ENCODE measurements at places on chromosomes 11 and 22.

GRCh38 chr11:72468289-72468688 lies 34.0 kb upstream of the CLPB start:
- DNase-seq = no peak

- no peak for DNase-seq
Observed at GRCh38 chr11:123742031-123742723, 717 bp upstream of the ZNF202 start.

GRCh38 chr11:95557376-95557775 lies 232.2 kb downstream of the FAM76B start:
- DNase-seq = no peak

GRCh38 chr22:47196881-47197772 lies 434.7 kb downstream of the TBC1D22A start:
- DNase-seq = no peak

- no peak for DNase-seq
Observed at GRCh38 chr11:132685174-132685611, 847.1 kb downstream of the OPCML start.

GRCh38 chr11:23311986-23312940 lies 452.0 kb upstream of the CCDC179 start:
- no peak for DNase-seq

- no peak for DNase-seq
Observed at GRCh38 chr11:34151916-34152845, 46.8 kb downstream of the NAT10 start.

GRCh38 chr22:34609646-34610045 lies 456.3 kb upstream of the ISX start:
- no peak for DNase-seq

GRCh38 chr11:12762696-12763324 lies 88.6 kb downstream of the TEAD1 start:
- DNase-seq = no peak

DNA sequence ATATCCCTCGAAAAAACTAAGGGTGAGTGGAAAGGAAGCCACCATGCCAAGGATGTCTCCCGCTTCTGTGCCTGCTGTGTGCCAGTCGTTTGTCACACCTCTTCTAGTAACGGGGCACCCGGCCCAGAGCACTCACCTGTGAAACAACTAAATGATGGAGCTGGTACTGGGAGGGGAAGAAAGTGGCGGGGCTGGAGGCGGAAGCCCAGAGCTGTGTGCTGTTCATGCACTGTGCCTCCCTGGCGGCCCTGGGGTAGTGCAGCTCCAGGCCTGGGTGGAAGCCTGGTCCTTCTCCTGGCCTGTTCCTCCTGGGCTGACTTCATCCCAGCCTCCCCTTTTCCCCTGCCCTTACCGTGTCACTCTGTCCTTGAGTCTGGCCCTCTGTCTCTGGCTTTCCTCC lies 130.2 kb downstream of the CEP164 start:
- no peak for DNase-seq

GRCh38 chr11:2095542-2095941 lies 43.6 kb downstream of the IGF2 start:
- DNase-seq = no peak

GRCh38 chr22:33923033-33923432 lies 2.8 kb upstream of the LARGE1 start:
- no peak for DNase-seq

DNA sequence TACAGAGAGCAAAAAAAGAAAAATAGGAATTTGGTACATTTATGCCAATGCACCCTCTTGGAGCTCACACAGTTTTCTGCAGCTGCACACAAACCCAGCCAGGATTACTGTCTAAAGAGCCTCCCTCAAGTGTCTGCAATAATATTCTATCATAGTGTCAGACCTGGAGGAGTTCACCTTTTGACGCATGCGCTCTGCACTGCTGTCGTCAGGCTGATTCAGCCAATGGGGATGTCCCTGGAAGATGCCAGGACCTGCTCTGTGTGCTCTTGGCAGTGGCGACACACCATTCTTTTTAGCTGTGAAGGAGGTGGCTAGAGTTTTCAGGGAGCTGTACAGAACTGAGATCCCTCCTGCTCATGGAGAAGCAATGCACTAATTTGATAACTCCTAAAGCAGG lies 249.0 kb upstream of the KIRREL3 start:
- no peak for DNase-seq

DNA sequence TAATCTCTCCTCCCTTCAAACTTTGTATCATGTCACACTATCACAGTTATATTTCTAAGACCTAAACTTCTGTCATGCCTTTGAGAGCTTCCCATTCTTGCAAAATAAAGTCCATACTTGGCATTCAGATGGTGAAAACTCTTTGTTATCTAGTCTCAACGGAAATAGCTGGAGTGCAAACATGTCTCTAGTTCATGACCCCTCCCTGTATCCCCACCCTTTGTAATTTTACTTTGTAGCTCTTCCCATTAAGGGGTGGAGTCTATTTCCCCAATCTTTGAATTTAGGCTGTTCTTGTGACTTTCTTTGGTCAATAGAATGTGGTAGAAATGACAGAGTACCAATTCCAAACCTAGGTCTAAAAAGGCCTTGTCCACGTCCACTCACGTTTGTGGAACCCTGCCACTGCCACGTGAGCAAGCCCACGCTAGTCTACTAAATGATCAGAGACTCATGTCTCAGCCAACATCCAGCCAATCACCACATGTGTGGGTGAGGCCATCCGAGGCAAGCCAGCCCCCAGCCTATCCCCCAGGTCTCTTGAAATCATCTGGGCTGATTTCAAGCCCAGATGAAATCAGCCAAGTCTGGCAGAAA lies 23.4 kb downstream of the SLN start:
- DNase-seq = no peak

- peak; percentile 20 for DNase-seq
Observed at GRCh38 chr11:47234669-47235100, 13.9 kb downstream of the ACP2 start.

DNA sequence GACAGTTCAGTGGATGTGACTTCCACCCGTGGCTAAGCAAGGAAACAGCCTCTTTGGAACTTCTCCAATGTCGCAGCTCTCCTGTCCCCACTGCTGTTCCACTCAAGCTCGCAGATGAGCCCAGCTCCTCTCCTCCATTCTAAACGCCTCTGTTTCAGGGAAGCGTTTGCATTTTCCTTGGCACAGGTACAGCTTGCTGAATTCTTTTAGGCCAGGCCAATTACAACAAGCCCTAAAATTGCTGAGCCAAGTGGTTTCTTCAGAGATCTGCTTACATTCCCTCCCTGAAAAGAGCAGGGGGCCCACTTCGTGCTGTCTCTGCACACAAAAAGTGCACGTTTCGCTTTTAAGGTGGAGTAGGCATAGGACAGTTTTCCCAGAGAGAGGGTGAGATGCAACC lies 91.5 kb upstream of the BLID start:
- no peak for DNase-seq

GRCh38 chr11:44032299-44033085 lies 15.3 kb upstream of the ACCSL start:
- no peak for DNase-seq

GRCh38 chr11:128375961-128376360 lies 211.4 kb downstream of the ETS1 start:
- no peak for DNase-seq

GRCh38 chr11:111331711-111332479 lies 33.5 kb downstream of the POU2AF3 start:
- no peak for DNase-seq

DNA sequence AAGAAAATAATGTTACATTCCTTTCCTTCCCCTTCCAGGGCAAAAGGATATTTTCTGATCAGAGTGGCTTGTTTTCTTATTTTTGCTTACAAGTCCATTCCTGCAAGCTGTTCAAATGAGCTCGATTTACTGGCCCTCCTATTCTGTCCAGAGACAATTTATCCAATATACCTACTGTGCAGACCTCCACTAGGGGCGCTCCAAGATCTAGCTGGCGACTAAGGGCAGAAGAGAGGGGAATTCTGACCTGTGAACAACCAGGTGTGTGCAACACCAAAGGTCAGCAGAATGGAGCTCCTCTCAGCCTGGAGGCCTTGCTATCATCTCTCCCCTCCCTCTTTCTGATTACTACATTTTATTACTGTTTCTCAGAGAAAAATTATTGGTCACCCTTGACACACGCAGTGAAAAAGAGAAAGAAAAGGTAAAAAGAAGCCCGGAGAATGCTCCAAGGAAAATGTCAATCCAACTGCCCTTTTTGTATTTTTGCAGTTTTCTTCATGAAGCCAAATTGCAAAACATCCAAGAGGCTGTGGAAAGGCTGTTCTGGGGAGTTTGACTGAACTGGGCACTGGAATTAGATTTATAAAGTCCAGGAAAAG lies 3.2 kb downstream of the SEZ6L start:
- peak; percentile 45 for DNase-seq

DNA sequence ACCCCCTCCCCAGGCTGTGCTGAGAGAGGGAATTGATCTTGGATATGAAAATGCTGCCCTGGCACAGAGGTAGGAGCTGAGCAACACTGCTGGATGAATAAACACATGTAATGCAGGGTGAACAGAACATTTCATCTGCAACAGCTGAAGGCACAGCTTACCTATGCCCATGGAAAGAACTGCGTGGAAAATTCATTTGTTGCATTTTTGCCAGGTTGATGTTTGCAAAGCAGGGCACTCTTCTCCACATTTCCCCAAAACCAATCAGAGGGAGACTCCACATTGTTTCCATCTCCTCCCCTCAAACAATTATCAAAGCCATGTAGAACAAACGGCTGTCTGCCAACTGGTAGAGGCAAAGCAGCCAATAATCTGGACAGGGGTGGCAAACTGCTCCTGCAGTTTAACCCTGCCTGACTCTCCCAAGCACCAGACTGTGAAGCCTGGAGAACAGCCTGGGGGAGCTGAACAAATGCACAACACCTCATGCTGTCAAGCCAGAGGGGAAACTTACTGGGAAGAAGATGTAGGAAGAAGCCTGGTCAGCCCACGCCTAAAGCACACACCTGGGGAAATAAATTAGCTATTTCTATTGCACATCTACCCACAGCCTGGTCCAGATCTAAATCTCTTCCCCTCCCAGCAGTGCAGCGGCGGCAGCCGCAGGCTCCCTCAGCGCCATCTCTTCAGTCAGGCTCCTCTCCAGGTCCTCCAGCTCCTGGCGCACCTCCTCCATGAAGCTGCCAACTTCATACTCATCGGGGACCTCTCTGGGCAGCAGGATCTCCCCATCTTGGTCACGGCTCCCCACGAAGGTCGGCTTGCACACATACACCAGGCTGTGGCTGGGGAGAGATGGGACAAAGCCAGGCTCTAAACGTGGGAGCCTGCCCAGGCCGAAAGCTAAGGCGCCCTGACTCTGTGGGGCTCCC lies 44.3 kb downstream of the DKK3 start:
- DNase-seq = no peak

DNA sequence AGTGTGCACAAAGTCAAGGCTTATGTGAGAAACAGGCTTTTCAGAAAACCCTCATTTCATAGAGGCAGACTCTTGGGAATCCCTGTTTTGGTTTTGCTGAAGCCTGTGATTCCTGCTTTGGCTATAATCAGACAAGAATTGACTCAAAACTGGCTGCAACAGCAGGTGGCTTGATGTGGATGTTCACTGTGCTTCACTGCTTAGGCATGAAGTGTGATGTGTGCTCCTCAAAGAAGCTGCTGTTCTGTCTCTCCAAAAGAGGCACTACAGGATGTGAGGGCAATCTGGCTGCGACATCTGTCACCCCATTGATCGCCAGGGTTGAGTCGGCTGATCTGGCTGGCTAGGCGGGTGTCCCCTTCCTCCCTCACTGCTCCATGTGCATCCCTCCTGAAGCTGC lies 103.5 kb downstream of the C11orf58 start:
- no peak for DNase-seq

- DNase-seq = no peak
Observed at GRCh38 chr11:70066136-70066520, 12.0 kb upstream of the ANO1 start.

DNA sequence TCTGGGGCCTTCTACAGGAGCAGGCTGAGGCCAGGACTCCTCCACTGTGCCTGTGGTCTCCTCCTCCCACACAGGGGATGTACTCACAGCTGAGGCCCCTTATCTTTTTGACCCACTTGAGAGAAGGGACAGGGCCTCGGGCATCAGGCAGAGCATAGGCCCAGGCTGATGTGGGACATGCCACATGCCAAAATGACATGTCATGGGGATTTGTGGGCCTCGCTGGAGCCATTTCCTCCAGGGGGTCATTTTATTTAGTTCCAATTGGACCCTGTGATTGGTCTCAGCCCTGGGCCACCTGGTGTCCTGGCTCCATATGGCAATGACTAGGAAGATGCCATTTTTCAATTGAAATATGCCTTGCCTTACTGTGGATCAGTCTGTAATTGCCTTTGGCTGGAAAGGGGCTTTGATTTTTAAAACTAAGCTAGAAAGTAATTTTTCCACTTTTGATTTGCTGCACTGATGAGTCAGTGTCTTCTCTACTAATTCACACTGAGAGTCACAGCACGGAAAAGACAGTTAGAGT lies 171.1 kb upstream of the NAV2 start:
- no peak for DNase-seq

DNA sequence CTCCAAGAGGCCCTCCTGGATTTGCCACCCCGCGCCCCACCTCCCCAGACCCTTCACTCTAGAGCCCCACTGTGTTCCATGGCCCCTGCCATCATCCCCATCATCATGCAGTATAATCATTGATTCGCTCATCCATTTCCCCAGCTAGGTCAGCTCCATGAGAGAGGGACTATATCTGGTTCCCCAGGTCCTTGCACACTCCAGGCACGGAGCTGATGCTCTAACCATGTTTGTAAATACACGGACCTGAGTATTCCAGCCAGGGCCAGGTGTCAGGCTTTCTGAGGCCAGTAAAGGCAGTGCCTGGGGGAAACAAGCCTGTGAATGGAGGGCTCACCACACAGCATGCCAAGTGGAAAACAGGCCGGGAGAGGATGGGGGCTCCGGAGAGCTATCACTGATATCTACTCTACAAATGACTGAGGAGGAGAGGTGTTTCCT lies 27.1 kb upstream of the OAF start:
- DNase-seq = no peak

- DNase-seq = no peak
Observed at GRCh38 chr11:132096132-132096825, 725.9 kb downstream of the NTM start.

DNA sequence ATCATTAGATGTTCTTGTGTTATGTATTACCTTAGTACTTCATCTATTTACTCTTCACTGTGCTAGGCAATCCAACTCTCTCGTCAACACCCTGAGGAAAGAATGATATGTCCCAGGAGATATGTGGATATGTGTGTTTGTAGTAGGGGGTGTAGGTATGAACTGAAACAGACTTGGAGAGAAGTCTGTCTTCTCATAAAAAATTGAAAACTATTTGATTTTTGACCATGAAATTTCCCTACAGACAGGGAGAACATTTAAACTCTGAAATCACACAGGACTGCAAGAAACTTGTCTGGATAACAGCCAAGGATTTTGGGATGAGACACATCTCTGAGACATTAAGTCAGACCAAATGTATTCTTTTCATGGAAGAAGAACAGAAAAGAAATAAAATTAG lies 967.0 kb upstream of the FAT3 start:
- DNase-seq = no peak

Measured in activated CD4-positive, alpha-beta T cell treated with anti-CD3 and anti-CD28 coated beads, Interleukin-2, amount 50 U/mL, for 16 hours (primary cell).